Effector memory CD8-positive, alpha-beta T cell (primary cell): ENCODE measurements at places on chromosomes 12 and 14.

- DNase-seq = no peak
Measured at GRCh38 chr14:83863042-83863774, 1666.7 kb upstream of the FLRT2 start.

- no peak for DNase-seq
Measured at GRCh38 chr14:96086032-96086431, 46.9 kb downstream of the C14orf132 start.

DNA sequence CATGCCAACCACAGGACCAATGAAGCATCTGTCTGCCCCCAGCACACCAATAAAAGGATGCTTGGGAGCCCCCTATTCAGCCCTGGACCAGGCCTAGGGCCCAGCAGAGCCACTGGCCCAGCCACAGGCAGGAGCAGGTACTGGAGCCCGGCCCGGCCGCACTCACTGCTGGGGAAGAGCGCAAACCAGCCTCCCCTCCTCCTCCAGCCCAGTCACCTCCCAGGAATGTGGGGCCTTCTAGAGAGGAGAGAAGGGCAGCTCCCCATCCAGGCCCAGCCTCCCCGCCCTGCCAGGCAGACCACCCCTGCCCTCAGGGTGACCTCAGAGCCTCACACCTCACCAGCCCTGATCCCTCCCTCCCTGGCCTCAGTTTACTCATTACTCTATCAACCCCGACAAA lies 56.2 kb downstream of the CCNK start:
- no peak for DNase-seq

DNA sequence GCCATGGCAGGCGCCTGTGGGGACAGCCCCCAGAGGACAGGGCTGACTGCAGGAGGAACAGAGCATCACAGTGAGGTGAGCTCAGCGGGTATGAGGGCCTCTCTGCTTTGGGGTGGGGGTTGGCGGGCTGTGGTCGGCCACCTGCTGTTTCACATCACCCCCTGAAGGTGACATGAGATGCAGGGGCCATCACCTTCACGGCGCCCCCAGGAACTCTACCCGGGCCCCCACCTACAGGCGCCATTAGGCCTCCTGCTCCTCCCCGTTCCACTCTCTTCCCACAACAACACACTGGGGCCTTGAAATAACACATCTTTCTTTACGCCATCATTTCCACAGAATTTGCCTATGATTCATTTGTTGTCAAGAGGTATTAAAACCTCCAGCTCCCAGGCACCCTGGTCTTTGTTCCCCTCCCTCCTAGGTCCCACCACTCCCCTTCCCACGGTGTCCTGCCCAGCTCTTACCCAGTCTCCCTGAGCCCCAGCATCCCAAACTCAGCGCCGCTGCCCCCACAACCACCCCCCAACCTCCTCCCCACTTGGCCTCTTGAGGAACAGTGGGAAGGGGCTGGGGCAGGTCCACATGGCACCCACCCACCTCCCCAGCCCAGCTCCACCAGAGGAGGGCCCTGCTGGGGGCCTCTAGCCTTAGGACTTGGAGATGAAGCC lies 12.7 kb upstream of the HDAC7 start:
- DNase-seq = no peak

GRCh38 chr12:44240186-44240585 lies 404.3 kb downstream of the TMEM117 start:
- no peak for DNase-seq

DNA sequence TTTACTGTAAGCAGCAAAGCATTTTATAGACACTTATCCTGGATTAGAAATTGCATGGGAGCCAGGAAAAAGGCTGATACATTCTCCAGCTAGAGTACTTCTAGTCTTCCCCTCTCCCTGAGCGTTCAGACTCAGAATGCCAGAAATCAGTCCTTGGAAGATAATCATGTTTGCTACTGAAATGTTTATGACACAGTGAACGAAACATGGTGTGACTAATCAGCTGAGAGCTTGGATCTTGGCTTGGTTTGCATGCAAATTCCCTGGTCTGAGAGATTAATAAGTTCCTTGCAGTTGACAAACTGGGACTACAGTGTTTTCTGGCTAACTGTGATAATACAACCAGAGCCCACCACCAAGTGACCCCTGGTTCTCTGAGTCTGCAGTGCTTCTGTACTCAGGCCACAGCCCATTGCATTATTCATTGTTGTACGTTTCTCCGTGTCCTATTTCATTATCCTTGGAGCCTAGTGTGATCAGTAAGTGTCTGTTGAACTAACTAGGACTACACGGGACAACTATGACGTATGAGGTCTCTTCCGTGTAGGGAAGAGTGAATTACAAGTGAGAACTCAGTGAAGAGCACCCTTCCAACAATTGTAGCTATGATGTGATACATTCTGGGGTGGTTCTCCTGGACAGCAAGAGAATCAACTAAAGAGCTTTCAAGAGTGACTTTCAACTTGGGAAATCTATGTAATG lies 34.6 kb upstream of the EVL start:
- no peak for DNase-seq

- no peak for DNase-seq
Measured at GRCh38 chr12:50005175-50005574, 20.1 kb downstream of the RACGAP1 start.

GRCh38 chr12:26906024-26906423 lies 31.8 kb downstream of the INTS13 start:
- no peak for DNase-seq

GRCh38 chr12:27394676-27395075 lies 51.9 kb upstream of the SMCO2 start:
- no peak for DNase-seq

- no peak for DNase-seq
Measured at GRCh38 chr14:101131451-101131916, 228.0 kb upstream of the RTL1 start.

DNA sequence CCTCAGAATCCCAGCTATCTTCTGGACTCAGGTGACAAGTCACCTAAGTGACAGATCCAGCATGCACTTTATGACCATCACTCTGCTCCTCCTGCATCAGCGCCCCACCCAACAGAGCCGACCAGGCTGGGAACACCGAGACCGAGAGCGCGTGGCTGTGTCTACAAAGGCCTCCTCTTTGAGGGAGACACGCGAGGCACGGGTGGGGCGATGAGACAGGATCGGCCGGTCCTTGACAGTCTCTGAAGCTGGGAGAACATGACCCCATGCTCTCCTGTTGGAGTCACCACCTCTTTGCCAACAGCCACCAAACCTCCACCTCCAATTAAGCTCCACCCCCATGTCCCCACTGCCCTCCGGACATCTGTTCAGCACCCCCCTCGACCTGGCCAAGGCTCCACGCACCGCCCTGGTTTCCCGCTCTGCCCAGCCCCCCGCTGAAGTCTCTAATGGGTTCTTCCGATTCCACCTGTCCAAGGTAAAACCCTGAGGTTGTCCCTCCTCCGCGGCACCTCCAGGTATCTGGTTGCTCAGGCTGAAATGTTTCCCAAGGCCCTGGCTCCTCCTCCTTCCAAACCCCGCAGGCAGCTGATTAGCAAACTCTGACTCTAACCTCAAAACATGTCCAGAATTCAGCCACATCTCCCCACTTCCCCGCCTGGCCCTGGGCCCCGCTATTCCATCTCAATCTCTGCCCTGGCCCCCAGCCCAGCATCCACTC lies 31.5 kb downstream of the HSP90AA1 start:
- DNase-seq = no peak

- no peak for DNase-seq
Measured at GRCh38 chr12:67910360-67911274, 78.6 kb upstream of the IFNG-AS1 start.

- DNase-seq = no peak
Measured at GRCh38 chr14:30994681-30995620, 30.5 kb upstream of the AP4S1 start.

DNA sequence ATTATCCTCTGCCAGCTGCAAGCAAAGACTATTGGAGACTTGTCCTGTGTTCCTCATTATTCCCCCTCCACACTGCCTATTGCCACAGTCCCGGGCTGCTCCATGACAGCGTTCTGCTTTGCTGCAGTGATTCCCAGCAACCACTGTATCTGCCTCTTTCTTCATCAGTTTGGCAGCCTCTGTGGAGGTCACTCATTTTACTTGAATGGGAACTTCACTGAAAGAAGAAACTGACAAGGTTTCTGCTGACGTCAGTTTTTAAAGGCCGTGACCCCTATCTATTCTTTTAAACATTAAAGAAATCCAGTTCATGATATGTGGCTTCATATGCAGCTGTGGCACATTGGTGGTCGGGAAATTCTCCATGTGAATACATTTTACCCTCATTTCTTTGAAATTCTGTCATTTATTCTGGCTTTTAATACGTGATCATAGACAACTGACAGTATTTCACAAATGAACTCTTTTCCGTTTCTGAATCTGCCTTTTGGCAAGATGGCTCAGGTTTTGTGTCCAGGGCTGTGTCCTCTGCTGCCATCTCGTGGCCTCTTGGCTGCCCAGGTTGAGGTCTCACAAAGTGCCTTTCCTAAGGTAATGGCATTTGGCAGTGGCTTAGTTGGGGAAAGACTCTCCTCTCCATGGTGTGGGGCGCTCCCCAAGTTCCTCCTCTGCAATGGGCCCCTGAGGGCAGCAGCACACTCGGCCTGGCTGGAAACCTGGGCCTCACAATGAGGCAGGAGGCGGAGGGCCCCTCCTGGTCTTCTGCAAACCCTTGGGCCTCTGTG lies 5.8 kb downstream of the TMEM253 start:
- DNase-seq = peak; percentile 75

GRCh38 chr12:20125276-20125798 lies 243.0 kb upstream of the PDE3A start:
- DNase-seq = no peak

DNA sequence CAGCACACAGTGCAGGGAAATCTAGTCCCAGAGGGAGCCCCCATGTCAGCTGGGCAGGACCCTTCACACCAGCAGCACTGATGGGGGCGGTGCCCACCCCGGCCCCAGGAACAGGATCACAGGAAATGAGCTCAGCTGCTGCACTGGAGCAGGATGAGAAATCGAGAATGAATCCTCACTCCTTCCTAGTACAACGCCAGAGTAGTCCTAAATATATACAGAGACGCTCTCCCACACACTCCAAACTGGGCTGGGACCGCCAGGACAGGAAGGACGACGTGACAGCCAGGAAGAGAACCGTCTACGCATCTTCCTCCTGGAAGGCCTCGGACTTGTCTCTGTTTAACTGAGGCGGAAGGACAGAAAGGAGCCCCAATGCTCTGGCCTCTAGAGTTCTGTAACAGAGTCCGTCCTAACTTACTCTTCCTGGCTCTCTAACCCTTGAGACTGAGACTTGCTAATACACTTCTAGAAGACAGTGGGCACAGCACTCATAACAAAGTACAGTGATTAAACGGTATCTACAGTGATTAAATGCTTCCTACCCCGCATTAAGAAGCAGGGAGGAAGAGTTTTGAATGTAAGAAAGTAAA lies 33.4 kb downstream of the CDC42BPB start:
- DNase-seq = no peak

DNA sequence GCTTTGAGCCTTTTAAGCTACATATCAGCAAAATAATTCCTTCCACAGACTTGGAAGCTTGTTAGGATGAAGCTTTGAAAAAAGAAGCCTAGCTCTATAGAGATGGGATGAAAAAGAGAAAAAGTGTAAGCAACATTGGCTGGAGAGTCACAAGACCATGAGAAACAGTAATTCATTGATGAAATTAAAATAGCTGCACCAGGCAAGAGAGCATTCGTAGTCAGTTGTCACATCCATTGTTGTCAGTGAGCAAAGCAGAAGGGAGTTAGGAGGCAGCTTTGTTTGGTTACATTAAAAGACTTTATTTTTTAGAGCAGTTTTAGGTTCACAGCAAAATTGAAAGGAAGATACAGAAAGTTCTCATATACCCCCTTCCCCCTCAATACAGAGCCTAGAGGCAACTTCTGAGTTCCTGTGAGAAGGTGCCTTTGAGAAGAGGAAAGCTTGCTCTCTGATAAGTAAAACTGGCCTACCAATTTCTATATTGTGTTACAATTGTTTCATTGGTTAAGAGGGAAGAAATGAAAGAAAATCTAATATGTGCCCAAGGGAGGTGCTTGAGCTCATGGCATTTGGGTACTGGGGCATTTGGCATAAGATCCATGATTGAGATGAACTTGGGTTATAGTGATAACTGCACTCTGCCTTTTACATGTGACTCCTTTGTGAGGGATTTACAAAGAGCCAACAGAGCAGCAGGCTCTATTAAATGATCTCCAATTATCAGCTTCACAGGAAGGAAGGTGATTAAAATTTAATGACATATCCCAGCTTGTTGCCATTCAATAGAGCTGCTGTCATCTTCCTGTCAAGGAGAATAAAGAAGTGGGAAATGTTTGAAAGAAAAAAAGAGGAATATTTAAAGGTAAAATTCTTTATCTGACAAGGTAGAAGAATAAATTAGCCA lies 361.3 kb upstream of the TMTC1 start:
- DNase-seq = no peak

DNA sequence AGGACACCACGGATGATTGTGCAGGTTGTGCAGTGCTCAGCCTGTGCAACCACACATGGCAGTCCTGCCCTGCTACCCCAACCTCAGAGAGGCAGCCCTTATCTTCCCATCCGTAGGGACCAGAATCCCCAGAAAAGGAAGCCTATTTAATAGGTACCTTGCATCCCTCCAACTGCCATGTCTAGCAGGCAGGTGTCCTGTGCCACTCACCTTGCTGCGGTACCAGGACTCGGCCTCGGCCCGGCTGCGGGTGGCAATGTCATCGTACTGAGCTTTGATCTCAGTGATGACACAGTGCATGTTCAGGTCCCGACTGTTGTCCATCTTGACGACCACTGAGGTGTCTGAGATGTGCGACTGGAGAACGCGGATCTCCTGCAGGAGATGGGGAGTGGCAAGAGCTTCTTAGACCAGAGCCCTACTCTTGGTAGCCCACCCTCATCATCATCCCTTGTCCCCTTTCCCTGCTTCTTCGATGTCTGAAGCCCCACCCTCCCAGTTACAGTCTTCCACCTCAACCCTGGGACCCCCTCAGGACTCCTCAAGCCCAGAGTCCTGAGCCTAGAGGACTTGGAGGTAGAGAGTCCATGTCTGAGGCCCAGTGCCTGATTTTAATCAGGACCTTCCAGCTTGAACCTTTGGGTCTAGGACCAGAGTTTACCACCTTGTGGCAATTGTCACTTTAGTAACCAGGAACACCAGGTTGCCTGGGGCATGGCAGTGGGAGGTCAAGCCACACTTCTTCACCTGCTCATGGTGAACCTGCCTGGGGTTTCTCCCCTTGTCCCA lies 20.5 kb downstream of the KRT7 start:
- no peak for DNase-seq
